ENCODE measurements at places on chromosomes 12 and 14.

DNA sequence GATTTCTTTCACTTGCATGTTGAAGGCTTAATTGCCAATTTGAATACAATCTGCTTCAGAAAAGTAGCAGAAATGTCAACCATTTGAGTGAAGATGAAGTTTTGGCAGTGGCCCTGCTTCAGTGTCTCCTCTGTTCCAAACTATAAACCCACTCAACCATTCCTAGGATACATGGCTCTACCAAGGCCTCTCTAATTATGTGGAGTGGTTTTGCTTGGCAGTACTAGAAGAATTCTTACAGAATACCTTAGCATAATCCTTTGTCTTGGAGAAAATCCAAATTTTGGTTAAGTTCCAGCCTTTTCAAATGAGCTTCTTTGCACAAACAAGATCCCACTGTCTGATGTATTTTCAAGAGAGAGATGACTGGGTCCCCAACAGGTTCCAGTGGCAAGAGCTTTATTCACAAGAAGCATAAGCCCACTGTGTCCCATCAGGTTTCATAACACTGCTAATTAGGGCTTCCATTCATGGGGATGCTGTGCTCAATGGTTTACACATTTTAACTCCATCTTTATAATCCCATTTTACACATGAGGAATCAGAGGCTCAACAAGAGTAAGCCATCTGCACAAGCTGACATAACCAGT lies 234.5 kb downstream of the IPO8 start:
- no peak for DNase-seq

DNA sequence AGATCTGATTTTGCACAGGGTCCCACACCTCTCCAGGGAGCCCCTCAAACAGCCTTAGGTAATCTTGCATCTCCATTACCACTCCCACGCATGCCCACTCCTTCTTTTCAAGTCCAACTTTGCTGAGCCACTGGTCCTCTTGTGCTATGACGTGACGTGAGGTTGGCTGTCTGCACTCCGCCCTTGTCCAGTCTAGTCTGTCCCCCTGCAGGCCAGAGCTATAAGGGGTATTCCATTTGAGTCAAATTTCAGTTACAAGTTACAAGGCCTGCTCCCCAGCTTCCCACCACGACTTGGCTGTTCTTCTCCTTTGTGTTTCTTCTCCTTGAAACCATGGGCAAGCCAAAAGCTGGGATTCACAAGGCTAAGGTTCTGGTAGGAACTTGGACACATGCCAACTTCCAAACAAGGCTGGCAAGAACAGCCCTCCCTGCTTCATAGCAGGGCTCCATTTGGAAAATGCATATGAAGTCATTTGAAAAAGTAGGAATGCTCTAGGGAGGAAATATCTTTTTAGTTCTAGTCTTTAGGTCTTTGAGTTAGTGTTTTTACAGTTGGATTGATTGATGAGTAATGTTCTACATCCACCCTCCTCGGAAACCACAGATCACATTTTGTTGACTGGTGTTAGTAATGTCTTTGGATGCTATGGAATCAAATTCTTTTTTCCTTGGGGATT lies 49.1 kb downstream of the KCNA1 start:
- DNase-seq, result no peak

GRCh38 chr12:79114896-79115295 lies 250.3 kb downstream of the SYT1 start:
- DNase-seq, result no peak

GRCh38 chr12:9749640-9750039 lies 11.1 kb downstream of the CD69 start:
- no peak for DNase-seq

DNA sequence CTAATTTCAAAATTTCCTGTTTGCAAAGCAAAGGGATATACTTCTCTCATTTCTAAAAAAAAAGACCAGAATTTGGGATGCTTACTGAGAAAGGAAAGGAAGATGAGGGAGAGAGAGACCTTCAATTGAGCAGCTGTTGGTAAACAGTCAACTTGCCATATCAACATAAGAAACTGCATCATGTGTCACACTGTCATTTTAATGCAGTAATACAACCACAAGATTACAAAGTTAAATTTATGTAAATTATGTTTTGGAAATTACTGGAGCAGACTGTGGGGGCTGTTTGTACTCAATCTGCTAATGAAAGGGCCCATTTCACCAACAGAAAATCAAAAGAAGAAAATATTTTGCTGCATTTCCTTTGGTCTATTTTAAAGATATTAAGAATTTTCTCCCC lies 370.4 kb upstream of the TMPO start:
- DNase-seq, result no peak

Measured in vagina (tissue), 2 donors.